NK-92 treated with Interleukin-12 subunit alpha and Interleukin-12 subunit beta, amount 100 ng/mL, for 24 hours (cell line): ENCODE measurements at places on chromosomes 1 and 21.
A peak's percentile ranks its signal among the peaks of the same experiment; 100 is the strongest.

DNA sequence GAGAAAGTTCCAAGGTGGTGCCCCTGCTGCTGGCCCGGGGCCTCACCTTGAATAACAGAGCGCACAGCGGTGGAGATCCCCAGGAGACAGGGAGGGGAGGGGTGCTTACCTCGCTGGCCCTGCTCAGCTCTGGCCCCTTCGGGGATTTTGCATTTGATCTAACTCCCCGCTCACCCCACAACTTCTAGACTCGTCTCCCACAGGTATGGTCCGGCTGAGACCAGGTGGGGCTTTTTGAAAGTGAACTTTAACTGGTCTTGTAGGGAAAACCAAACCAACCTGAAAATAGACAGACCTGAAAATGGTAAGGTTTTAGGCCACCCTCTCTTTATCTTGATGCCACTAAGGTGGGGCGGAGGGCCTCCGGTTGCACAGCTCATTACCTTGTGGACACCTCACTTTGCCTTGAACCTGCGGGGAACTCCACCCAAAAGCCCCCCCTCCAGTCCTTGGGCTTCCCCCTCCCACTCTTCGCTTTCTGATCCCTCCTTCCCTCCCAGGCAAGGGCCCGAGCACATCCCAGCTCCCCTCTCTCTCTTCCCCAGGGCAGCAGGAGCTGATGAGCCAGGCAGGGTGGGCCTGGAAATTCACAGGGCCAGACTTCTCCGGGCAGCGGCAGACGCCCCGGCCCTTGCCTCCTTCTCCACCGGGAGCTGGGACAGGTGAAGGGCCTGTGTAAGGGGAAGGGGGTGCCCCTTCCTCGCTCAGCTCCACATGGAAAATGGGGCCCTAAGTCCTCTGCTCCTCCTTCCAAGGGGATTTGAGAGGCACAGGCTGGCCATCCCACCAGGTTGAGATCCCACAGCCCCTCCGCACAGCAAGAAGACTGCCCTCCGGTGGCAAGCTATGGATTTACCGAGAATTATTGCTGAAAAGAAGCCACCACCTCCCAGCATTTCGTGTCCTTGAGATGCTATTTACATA is 16.1 kb downstream of the TNFRSF8 start:
- DNase-seq, result peak; percentile 12

DNA sequence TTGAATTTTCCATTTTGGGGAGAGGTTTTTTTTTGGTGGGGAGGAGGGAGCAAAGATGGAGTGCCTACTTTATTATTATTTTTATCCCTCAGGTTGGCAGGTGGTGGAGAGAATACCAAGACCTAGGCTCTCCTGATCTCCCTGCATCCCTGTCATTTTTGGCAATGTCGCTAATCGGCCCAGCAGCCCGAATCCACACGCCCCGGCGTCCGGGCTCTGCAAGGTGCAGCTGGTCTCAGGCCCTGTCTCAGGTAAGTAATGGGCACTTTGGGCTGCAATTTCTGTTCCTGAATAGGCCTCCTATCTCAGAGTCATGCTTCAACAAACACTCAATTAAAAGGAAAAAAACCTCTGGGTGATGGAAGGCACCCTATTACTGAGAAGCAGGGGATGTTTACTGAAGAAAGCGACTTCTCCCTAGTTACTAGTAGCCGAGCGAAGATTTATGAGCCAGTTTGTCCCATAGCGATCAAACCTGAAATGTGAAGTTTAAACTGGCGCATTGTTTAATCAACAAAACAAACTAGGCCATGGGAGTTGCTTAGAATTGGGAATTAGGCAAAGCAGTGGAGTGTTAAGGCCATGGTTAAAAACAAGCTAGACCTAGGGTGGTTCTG is 137.8 kb downstream of the RWDD3 start:
- no peak for DNase-seq

GRCh38 chr1:228317411-228317828 is 89.2 kb downstream of the TRIM11 start:
- no peak for DNase-seq

- no peak for DNase-seq
Measured at GRCh38 chr1:228321435-228321834, 85.2 kb downstream of the TRIM11 start.

DNA sequence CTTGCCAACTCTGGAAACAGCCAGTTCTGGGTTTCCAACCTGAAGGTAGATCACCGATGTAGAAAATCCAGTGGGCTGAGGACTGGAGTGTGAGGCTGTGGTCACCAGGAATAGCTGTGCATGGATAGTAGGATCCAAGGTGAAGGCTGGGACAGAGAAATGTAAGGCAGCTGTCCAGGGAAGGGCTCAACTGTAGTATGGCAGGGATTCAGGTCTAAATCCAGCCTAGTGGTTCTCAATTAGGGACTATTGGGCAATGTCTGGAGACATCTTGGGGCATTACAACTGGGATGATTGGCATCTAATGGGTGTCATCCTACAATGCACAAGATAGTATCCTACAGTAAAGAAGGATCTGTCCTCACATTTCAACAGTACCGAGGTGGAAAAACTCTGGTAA is 67.7 kb upstream of the RUNX1 start:
- no peak for DNase-seq

GRCh38 chr1:9960706-9961562 is 17.7 kb downstream of the NMNAT1 start:
- no peak for DNase-seq

DNA sequence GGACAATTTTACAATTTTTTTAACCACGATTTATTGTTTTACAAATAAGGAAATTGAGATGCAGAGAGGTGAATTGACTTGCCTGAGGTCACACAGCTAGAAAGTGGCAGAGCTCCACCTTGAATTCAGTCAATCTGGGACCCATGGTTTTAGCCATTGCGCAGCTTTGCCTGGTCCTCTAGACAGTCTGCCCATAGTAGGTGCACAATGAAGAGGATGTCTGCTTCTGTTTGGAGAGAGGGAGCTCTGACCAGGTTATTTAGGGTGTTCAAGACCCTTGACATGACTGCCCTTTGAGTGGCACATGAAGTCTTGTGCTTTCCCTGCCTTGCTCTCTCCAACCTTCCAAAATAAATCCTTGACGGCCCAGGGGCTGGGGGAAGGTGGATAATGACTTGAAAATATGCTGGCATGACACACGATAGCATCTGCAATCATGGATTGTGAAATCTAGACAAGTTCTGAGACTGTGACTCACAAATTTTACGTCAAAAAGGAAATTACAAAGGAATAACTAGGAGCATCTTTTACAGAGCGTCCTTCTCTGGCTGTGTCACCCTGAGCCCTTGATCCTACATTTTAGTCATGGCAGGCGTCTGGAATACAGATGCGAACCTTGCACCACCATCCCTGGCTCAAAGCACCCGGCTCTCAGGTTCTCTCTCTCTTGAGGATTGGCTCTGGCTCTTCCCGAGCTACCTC is 26.2 kb upstream of the ID3 start:
- no peak for DNase-seq

GRCh38 chr1:169572187-169572586 is 14.1 kb downstream of the F5 start:
- DNase-seq, result no peak

GRCh38 chr1:162380061-162380846 is 1.3 kb upstream of the C1orf226 start:
- DNase-seq, result no peak

- DNase-seq, result no peak
Measured at GRCh38 chr21:36773117-36773516, 74.2 kb downstream of the SIM2 start.

DNA sequence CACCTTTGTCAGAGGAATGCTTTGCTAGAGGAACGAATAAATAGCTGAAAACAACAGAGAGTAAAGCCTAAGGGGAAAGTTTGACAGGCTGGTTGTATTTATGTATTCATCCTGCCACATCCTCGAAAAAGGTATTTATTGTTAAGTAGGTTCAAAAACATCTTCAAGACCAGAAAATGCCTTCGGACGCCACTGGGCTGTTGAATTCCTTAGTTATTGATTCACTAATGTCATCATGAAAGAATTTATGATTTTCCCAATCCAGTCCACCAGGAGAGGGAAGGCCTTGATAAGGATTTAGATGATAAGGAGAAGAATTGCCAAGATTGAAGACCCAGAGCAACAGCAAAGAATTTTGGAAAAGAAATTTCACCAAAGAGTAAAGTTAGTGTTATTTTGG is 35.2 kb upstream of the MAB21L3 start:
- DNase-seq, result no peak

GRCh38 chr1:68361346-68361910 is 88.3 kb downstream of the RPE65 start:
- DNase-seq, result no peak

GRCh38 chr21:33901412-33902288 is 14.0 kb downstream of the ATP5PO start:
- DNase-seq, result no peak

DNA sequence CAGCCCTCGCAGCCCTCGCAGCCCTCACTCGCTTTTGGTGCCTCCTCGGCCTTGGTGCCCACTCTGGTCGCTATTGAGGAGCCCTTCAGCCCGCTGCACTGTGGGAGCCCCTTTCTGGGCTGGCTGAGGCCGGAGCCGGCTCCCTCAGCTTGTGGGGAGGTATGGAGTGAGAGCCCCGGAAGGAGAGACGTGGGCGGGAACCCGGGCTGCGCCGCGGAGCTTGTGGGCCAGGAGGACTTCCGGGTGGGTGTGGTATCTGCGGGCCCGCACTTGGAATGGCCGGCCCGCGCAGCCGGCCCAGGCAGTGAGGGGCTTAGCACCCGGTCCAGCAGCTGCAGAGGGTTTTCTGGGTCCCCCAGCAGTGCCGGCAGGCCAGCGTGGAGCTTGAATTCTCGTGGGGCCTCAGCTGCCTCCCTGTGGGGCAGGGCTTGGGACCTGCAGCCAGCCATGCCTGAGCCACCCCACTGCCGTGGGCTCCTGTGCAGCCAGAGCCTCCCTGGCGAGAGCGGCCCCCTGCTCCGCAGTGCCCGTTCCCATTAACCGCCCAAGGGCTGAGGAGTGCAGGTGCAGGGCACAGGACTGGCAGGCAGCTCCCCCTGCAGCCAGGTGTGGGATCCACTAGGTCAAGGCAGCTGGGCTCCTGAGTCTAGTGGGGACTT is 9.9 kb upstream of the CFHR2 start:
- no peak for DNase-seq

DNA sequence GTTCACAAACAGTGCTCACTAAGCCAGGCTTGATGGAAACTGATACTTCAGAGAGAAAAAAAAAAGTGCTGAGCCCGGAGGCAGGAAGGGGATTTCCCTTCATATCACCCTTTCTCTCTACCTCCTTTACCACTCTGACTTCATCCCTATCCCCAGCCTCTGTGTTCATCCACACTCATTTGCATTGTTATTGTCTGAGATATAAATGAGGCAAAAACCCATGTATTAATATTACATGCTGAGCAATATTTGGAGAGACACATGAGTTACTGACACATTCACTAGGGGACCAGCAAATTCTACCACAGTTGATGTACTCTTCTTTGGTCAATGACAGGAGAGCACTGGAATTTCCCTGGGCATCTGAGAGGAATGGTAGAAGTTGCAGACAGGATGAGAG is 175.8 kb downstream of the TNFSF18 start:
- no peak for DNase-seq

DNA sequence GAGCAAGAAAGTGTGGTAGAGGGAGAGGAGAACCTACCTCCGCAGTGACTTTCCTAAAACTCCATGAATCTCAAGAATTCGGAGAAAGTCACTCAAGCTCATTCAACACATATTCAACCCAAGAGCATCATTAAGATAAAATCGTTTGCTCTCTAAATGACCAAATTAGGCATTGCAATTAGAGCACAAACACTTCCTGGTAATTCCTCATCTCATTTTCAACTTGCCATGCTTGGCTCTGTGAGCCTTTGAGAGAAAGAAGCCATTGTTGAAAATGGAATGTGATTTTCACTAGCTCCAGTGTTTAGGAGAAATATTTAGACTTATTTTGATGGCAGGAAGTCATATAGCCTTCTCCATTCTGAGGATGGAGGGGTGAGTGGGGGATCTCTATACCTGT is 52.5 kb downstream of the KAZN start:
- no peak for DNase-seq

- DNase-seq, result no peak
Measured at GRCh38 chr1:108811611-108812010, 45.3 kb downstream of the AKNAD1 start.

DNA sequence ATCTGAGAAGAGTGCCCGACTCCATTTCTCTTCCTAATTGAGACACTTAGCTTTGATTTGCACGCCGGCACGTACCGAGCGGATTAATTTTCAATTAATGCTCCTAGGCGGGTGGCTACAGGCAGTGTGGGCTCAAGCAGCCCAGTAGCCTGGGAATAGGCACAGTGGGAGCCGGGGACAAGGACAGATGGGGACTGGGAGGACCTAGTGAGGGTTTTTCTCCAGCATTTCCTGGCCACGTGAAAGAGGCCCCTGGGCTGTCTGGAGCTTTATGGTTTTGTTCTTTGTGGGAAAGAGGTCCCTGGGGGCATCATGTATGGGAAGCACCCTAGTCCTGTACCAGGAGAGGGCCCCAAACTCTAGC is 78.6 kb upstream of the CSF3R start:
- no peak for DNase-seq

GRCh38 chr1:24415334-24415909 is at the start of gene NIPAL3:
Gene NIPAL3, plus strand, starts transcription at chr1:24415802. Its CDS starts 3,746 bp downstream, at chr1:24419548.
- peak; percentile 99 for DNase-seq

- DNase-seq, result no peak
Measured at GRCh38 chr1:97816927-97817326, 103.9 kb downstream of the DPYD start.

GRCh38 chr1:31764312-31765040 is at the start of gene ADGRB2:
Gene ADGRB2, minus strand, starts transcription at chr1:31764340. Its CDS starts 7,119 bp downstream, at chr1:31757221.
- DNase-seq, result no peak

- DNase-seq, result no peak
Measured at GRCh38 chr1:23592209-23592892, 33.0 kb upstream of the ID3 start.

GRCh38 chr1:74363220-74363619 is 128.0 kb downstream of the TNNI3K start:
- no peak for DNase-seq

- no peak for DNase-seq
Measured at GRCh38 chr1:9320520-9321479, 28.1 kb downstream of the SPSB1 start.

- no peak for DNase-seq
Measured at GRCh38 chr1:88350648-88351047, 333.4 kb upstream of the PKN2 start.

GRCh38 chr21:44681152-44681551 is 811 bp downstream of the KRTAP12-1 start:
- DNase-seq, result no peak

- no peak for DNase-seq
Measured at GRCh38 chr1:207203541-207203940, 99.5 kb downstream of the C4BPA start.

- DNase-seq, result no peak
Measured at GRCh38 chr1:216686860-216687766, 36.1 kb downstream of the ESRRG start.

GRCh38 chr1:7178336-7178735 is 393.1 kb downstream of the CAMTA1 start:
- DNase-seq, result no peak
